ENCODE measurements at places on chromosomes 12 and 14.

DNA sequence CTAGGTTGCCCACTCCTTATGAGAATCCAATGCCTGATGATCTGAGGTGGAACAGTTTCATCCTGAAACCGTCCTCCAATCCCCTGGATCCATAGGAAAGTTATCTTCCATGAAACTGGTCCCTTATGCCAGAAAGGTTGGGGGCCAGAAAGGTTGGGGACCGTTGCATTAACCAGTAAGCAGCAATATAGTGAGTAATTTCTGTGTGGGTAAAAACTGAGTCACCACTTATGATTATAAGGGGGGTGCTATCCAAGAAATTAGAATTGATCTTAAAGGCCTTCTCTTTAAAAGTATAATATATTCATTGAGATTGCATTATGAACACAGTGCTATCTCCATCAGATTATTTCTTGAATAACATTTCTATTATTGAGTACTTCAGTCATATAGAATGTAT lies 97.2 kb downstream of the PCNX1 start:
- no peak for DNase-seq

GRCh38 chr14:65210118-65210821 lies 108.0 kb upstream of the MAX start:
- DNase-seq = peak; percentile 83

GRCh38 chr14:51394804-51395203 lies 154.8 kb downstream of the TMX1 start:
- no peak for DNase-seq

- DNase-seq = no peak
Observed at GRCh38 chr12:63940310-63941005, 96.0 kb downstream of the SRGAP1 start.

- DNase-seq = no peak
Observed at GRCh38 chr14:32813401-32813800, 125.3 kb upstream of the NPAS3 start.

DNA sequence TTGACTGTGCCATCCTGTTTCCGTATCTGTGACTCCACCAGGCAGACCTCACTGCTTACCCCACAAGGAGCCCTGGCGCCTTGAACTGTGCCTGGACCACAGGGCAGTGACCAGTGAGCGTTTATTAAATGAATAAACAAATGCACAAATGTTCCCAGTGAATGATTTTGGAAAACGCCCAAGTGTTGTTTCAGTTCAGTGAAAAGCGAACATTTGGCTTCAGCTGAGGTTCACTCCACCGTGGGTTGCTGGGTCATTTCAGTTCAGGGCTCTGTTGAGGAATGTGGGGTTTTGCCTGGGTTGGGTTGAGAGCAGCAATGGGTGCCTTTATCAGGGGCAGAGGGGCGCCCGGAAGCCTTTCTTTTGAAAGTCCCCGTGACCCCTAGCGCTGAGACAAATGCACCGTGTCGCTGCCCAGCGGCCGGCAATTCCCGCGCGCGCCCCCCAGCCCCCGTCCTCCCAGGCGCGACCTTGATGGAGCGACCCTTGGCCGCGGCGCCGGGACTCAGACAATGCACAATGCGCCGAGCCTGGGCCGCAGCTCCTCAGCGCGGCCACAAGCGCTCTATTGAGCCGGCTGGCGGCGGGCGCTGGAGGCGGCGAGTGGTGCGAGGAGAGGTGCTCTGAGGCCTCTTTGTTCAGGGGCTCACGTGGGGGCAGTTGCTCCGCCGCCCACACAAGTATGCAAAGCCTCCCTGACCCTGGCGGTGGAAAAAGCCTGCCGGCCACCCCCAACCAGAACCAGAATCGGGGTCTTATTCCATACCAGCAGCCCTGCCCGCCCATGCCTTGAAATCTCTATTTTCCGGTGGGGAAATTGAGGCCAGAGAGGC lies 40.5 kb upstream of the CLMN start:
- no peak for DNase-seq

- DNase-seq = no peak
Observed at GRCh38 chr12:111434049-111434448, 28.3 kb downstream of the SH2B3 start.

DNA sequence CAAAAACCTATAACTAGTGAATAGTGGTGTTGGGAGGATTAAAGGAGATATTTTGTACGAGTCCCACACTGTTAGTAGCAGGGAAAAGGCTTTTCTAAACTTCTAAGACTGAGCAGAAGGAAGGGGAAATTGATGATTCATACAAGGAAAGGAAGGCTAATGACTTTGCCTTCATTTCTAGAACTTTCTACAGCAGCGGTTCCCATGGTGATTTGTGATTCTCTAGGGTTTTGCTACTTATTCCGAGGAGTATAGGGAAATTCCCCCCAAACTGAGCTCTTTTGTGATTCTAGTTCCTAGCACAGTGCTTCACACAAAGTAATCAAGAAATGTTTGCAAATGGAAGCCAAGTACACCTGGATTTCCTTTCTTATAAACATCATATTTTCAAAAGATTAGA lies 23.8 kb upstream of the PWP1 start:
- DNase-seq = peak; percentile 52

- DNase-seq = peak; percentile 76
Observed at GRCh38 chr12:113088971-113089756, 32.6 kb downstream of the DTX1 start.

DNA sequence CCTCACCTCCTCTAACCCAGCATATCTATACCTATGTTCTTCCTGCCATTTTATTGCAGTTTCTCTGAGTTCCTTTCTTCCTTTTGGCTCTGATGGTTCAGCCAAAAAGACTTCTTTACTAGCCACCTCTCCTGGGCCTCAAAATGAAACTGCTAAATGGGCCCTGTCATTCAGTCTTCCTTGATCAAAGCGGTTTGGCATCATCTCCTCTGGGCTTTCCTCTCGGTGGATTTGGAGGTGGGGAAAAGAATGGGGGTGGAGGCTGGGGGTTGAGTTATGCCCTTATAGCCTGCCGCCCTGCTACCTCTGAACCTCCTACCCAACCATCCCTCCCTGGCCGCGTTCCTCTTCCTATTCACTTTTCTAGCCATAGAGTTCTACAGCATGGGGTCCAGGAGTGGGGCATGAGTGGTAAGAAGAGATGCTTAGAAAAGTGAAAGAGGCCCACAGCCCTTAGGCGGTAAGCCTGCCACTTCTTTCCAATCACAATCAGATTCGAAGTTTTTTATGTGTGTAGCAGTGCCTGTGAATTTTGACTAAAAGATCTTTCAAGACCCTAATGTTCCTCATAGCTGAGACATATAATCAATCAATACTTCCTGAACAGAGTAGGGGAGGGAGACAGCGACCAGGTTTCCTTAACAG lies 2.5 kb downstream of the AJUBA start:
- DNase-seq = no peak

GRCh38 chr14:104177411-104177810 lies 39.0 kb downstream of the KIF26A start:
- no peak for DNase-seq

GRCh38 chr12:63965936-63966605 lies 121.6 kb downstream of the SRGAP1 start:
- no peak for DNase-seq

- DNase-seq = peak; percentile 21
Observed at GRCh38 chr14:103155010-103155409, 31.7 kb downstream of the TNFAIP2 start.

DNA sequence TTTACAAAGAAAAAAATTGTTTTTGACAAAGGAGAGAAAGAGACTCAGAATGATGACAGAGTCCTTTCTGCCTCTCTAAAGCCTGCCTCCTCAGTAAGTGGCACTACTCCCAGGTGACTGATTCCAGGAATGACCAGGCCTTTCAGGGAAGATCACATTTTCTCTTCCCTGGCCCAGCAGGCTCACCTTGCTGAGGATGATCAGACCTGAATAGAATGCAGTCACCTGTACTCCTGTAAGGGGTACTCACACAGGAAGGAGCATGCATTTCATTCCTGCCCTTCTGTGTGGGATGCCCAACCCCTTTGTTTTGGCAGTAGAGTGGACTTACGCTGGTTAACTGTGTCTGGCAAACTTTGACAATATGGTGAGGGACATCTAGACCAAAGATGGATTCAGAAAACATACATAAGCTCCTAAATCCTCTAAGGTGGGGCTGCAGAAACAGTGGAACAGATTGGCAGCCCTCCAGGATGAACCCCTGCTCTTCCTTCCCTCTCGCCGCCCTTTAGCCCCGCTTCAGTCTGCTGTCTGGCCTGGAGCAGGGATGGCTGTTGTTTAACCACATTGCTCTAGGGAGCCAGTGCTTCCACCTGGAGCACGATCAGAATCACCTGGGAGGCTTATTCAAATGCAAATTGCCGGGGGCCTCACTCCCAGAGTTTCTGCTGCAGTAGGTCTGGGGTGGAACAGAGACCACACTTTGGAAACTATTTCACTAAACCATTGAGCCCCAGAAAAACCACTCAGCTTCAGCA lies 29.8 kb downstream of the ERG28 start:
- no peak for DNase-seq

GRCh38 chr12:49440035-49440434 lies 72.8 kb downstream of the SPATS2 start:
- DNase-seq = no peak

DNA sequence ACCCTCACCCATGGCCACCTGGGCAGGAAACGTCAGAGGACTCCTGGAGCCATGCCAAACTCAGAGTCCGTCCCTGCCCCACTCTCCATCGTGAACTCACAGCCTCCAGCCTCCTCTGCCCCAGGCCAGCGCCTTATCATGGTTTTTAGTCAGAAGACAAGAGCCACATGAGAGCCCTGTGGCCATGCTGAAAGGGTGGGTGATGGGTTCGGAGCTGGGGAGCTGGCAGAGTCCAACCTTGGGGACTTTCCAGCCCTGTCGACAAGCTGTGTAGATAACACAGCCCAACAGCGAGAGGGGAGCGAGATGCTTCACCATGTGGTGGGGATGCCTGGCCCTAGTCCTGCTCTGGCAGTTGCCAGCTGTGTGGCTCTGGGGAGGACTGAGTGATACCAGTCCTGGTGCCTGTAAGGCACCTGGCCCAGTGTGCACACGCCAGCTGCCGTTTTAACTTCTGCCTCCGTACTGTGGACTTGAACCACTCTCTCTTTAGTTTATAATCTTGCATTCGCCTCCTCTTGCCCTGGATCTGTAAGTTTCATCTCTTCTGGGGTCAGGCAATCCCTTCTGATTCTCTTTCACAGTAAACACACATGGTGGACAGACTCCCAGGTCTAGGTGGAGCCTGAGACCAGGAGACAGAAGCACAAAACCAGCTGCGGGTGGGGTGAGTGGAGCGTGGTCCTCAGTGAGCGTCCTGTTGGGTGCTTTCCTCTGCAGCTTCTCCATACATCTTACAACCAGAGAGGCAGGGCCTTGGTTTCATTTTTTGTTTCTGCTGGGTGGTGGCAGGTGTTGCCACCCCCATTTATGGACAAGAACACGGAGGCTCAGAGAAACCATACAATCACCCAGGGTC lies 55.3 kb downstream of the RIN3 start:
- DNase-seq = peak; percentile 91

DNA sequence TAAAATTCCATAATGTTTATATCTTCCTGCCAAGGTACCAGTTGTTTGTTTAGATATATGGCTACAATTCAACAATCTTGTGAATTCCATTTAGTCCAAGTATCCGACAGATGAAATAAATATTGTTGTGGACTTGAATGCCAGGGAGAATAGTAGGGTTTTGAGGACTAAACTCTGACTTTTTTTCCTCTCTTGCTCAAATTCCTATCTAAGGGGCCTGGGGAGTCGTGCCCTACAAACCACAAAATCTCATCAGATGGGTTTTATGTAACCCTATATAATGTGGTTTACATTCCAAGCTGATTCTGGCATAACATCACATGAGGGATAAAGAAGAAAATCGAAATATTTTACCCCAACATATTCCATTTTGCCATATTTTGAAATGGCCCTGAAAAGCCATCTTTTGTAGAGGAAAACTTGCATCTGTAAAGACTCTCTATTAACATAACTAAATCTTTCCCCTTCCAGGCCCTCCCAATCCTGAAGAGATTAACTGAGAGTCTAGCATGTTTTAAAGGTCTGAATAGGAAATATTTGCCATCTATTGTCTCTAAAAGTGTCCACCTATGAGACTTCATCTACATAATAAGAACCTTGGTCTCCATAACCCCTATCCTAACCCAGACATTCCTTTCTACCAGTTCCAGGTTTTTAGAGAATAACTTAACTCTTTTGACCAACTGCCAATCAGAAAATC lies 184.7 kb upstream of the KITLG start:
- DNase-seq = no peak

DNA sequence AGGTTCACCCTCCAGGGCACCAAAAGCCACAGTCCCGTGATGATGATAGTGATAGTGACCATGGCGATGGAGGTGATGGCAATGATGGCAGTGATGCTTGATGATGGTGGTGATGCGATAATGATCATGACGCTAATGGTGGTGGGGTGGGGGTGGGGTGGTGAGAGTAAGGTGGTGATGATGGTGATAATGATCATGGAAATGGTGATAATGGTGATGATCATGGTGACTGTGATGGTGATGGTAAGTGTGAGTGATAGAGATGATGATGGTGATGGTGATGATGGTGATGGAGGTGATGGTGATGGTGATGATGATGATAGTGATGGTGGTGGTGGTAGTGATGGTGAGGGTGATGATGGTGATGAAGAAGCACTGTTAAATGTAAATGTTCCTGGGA lies 96.9 kb downstream of the SYNE3 start:
- no peak for DNase-seq

DNA sequence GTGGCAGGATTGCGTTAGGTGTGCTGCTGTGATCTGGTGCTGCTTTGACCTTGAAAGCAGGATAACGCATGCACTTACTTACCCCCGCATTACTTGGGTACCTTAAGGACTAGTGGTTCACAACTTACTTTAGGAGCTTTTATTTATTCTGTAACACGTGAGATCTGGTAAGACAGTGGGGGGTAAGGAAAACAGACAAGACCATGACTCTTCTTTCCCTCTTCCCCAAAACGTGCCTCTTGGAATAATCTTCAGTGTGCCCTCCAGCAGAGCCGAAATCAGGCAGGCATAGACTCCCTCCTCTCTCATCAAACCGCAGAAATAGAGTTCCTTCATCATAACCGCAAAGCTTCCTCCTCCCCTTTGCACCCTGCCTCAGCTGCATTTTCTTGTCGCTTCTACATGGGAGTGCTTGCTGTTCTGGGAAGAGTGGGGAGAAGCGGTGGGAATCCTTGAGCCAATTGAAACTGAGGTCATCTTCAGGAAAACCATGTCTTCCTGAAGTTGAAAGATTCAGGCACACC lies 43.4 kb downstream of the RAD52 start:
- DNase-seq = no peak

- peak; percentile 82 for DNase-seq
Observed at GRCh38 chr14:73248108-73248868, 11.0 kb downstream of the PAPLN start.

DNA sequence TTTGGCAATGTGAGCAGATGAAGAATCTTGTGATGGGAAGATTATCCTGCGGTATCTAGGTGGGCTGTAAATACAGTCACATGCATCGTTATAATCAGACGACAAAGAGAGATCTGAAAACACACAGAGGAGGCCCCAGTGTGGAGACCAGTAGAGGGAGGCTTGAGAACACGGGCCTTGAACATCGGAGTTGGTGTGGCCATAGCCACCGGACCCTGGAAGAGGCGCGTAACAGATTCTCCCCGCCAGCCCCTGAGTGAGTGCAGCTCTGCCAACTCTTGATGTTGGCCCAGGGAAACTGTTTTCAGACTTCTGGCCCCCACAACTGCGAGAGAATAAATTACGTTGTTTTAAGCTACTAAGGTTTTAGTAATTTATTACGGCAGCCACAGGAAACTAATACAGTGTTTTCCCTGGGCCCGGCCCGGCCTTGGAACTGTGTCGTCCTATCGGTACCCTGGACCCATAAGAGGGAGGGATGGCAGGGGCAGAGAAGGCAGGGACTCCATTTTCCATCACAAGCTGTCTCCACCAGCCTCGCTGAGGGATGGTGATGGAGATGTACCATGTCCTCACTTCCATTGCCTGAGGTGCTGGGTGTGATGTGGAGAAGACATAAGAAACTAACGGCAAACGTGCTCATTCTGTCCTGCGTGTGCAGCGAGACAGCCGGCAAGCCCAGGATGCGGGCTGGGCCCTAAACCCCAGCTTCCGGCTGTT lies 91.6 kb downstream of the NTF3 start:
- DNase-seq = no peak
